Activated T-helper 9 cell treated with anti-CD3 and anti-CD28 coated beads, Interleukin-2, amount 50 U/mL, for 16 hours (primary cell): ENCODE measurements at places on chromosomes 16 and 17.

DNA sequence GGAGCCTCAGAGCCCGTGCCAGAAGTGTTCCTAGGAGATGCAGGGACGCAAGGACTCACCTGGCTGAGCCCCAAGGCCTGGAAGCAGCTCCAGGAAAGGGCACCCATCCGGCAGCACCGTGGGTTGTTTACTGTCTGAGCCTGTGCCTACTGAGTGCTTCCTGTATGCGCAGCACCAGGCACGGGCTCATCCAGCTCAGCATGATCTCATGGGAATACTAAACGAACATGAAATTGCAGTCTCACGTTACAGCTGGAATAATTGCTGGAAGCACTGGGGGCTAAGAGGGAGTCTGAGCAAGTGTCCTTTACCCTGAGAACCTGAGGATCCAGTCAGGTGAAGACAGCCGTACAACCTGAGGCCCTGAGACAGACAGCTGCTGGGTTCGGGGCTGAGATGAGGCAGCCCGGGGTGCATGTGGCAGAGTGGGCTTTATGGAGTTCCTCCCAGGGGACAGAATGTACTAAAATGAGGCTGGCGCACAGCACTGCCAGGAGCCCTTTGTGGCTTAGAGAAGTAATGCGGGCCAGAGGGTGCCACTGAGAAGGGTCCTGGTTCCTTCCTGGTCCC lies 5.4 kb downstream of the CTRL start:
- DNase-seq: no peak

- no peak for DNase-seq
Measured at GRCh38 chr17:77462553-77463497, 322.1 kb downstream of the SEC14L1 start.

- DNase-seq: no peak
Measured at GRCh38 chr16:974611-975261, 4.0 kb upstream of the LMF1 start.

GRCh38 chr17:61396586-61397085 lies 3.0 kb upstream of the TBX2 start:
- no peak for DNase-seq

DNA sequence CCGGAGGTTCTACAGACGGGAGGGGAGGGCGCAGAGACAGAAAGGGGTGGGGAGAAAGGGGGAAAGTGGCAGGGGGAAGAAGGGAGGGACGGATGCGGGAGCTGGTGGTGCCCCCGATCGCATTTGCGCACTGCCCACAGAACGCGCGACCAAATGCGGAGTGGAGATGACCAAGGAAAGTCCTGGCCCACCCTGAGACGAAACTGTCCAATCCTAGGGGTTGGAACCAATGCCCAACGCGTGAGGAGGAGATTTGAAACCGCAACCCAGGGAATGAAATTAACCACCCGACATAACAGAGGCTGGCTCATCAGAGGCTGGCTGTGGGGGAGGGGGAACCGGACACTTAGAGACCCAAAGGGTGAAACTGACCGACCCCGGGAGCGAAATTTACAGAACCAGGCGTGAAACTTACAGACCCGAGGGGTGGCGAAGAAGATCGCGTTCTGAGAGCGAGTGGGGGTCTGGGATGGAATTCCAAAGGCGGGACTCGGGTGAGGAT lies 1.4 kb downstream of the HES7 start:
- no peak for DNase-seq

DNA sequence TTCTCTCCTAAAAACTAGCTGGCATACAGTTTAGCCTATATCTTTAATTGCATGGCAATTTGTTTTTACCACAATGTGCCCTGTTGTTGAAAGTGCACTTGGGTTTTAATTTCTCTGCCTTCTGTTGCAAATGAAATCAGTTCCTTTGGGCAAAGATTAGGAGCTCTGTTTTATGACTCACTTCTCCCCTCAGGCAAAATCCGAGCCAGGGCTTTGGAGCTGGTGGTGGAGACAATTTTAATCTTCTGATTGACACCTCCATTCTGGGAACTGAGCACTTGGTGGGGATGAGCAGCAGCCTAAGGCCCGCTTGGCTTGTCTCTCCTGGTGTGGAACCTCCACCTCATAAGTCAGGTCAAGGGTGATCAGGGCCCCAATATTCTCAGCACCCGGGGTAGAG lies 13.3 kb upstream of the MYH8 start:
- DNase-seq: no peak

DNA sequence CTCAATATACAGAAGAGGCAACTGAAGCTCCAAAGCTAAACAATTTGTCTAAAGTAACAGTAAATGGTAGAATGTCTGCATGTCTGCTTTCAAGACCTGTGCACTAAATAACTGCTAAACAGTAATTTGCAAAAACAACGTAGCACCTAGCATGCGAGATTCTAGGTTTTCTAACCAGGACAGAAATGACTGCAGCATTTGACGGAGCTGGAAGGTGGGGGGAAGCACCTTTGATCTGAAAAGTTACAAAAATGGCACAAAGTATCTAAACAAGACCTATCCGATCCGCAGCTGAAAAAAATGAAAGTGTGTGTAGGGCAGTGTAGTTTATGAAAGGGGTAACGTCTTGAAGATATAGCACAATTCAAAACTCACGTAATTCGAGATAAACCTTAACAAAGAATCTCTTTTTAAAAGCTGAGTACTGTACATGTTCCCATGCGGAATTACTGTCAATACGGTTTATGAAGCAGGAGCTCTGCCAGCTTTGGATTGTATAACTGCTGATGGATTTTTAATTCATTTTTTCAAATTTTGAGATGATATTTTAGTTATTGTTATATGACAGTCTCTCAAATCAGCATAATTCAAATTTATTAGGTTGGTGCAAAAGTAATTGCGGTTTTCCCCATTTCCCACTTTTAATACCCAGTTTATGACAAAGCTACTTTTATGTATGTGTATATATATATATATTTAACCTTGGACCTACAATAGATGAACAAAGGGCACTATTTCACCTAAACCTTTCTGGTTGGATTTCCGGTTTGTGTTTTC lies 1.2 kb upstream of the WIPI1 start:
- DNase-seq: no peak

DNA sequence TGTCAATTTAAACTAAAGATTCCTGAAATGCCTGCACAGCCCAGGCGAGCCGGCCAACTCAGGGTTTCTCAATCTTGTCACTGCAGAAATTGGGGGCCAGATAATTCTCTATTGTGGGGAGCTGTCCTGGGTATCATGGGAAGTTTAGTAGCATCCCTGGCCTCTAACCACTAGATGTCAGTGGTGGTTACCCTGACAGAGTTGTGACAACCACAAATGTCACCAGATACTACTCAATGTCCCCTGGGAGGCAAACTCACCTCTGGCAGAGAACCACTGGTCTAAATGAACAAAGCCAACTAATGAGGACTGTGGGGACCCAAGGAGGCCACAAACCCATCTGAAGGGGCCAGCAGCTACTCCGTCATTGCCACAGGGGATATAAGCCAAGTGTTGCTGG lies 90.9 kb downstream of the MYH11 start:
- no peak for DNase-seq

- no peak for DNase-seq
Measured at GRCh38 chr17:55570391-55570790, 59.1 kb upstream of the SMIM36 start.
